Osteoblast (primary cell): ENCODE measurements at places on chromosomes 4 and X.

DNA sequence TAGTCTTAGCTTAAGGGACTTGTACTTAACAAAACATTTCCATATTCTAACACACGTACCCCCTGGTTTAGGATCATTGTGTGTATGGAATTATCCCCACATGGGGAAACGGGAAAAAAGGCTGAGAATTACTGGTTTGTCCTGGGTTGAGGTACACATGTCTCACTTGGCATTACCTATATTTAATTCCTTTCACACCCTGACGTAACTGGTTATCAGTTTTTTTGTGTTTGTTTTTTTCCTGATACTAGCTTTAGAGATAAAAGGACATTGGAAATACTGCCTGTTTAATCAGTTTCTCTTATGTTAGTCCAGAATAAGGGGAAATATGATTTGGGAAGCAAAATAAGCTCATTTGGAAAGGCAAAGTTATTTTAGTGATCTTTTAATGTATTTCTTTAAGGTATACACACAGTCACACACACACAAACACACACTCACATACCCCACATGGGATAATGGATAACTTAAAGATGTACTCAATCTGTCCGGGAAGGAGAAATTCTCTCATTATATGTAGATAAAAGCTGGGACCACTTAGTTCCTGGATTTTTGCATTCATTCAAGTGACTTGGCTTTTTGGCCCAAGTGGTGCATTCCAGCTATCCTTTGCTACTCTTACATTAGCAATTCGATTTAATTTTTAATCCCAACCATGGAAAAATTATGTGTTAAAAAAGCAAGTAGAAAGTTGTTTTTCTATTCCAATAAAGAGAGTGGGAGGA, 13.0 kb downstream of the SEPTIN11 start:
- DNase-seq: no peak

DNA sequence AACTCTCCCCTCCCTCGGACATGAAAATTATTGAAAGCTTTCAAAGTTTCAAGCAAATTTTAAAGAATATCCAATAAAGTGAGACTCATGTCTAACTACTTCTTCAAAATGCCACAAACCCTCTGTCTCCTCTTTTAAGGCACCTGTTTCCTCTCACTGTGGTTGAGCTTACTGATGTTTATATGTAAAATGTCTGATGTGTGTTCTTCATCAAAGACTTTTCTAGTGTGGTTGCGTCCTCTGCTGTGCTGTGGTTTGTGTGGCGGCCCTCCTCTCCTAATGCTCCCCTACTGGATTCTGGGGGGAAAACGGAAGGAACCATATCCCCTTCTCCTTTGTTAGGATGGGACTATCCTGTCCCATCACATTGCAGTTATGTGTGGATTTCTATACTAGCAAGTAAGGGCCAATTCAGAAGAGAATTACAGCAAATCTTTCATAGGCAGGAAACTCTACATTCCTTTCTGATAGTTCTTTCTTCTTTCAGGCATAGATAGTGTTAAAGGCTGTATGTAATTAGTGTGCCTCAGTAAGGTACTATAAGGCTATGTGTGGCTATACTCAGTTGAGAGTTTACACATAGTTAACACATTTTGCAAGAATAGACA, 221.0 kb upstream of the GPRIN3 start:
- DNase-seq: no peak

DNA sequence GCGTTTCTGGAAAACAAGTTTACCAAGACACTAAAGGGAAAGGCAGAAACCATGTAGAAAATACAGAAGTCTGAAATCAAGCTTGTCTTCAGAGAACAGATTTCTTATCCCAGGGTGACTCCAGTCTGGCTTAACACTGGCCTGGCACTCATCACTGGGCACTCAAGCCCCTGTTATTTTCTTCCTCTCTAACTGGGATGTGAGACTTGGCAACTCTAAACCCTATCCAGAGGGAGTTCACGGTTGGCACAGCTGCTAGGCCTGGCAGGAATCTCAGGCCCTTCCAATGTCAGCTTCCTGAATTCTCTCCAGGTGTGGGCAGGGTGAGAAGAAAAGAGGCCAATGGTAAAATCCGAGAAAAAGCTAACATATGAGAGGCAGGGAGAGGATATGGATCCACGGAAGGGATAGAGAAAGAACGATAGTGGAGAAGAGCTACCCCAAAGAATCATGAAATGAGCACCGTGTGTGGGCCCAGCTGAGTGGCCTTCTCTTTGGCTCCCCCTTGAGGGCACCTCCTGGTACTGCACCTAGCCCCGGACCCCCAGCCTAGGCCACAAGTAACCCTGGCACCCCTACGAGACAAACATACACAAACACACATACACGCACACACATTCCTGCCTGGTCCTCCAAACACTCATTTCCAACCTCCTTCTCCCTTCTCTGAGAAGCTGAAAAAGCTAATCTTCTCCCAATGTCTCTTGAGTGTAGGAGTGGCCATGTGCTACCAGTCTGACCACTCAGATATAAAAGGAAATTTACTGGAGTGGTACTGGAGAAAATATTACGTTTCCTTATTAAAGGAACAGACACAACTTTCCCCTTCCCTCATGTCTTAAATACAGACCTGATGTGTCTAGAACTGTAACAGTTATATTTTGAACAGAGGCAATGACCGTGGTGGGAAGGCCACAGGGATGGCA, 16.6 kb upstream of the PTCHD1 start:
- DNase-seq: no peak

DNA sequence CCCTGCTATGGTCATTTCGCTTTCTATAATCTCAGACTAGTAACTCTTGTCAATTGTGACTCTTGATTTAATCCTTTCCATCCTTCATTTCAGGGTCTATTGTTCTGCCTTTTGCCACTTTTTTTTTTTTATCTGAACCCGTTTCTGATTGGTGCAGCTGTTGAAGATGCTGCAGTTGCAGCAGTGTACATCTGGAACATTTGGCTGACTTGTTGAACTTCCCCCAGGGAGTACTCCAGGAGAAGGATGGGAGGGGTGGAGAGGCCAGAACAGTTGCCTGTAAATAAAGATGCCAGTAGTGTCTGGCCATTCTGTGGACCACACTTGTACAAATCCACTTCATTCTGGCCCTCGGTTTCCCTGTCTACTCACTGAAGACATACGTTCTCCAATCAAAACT, 1.0 kb upstream of the EDA start:
- no peak for DNase-seq

DNA sequence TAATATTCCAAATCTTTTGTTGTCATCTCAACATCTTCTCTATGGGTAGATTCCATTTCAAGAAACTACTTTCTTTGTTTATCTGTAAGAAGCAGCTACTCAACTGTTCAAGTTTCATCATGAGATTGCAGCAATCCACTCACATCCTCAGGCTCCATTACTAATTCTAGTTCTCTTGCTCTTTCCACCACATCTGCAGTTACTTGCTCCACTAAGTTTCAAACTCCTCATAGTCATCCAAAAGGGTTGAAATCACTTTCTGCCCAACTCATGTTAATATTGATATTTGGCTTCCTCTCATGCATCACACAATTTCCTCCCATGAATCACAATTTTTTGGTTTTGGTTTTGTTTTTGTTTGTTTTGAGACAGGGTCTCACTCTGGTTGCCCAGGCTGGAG, 35.7 kb downstream of the ADH5 start:
- no peak for DNase-seq

GRCh38 chrX:79146640-79147390, 2.3 kb downstream of the GPR174 start:
- no peak for DNase-seq

DNA sequence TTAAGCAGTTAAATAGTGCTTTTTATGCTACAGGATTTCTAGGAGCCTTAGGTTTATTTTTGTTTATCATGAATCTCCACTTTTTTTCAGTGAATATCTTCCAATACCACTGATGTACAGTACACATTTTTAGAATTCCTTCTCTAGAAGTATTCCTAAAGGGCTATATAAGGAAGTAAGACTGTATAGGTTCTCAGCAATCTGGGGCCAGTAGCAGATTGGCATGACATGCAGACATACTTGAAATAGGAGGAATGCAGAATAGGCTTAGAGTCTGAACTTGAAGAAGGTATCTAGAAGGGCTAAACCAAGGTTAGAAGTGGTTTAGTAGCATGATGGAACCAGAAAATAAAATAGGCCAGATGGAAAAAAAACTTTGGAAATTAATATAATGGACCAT, 29.8 kb downstream of the HEPH start:
- no peak for DNase-seq

DNA sequence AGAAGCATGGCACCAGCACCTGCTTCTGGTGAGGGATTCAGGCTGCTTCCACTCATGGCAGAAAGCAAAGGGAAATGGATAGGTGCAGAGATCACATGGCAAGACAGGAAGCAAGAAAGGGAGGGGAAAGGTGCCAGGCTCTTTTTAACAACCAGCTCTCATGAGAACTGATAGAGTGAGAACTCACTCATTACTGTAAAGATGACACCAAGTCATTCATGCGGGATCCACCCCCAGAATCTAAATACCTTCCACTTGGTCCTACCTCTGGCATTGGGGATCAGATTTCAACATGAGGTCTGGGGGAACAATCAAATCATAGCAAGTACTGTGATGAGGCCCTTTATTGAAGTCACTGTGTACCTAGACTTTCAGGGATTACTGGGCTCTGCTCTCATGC, 72.0 kb upstream of the PRDM5 start:
- DNase-seq: no peak

- DNase-seq: no peak
Measured at GRCh38 chr4:66052426-66052825, 382.1 kb upstream of the EPHA5 start.

DNA sequence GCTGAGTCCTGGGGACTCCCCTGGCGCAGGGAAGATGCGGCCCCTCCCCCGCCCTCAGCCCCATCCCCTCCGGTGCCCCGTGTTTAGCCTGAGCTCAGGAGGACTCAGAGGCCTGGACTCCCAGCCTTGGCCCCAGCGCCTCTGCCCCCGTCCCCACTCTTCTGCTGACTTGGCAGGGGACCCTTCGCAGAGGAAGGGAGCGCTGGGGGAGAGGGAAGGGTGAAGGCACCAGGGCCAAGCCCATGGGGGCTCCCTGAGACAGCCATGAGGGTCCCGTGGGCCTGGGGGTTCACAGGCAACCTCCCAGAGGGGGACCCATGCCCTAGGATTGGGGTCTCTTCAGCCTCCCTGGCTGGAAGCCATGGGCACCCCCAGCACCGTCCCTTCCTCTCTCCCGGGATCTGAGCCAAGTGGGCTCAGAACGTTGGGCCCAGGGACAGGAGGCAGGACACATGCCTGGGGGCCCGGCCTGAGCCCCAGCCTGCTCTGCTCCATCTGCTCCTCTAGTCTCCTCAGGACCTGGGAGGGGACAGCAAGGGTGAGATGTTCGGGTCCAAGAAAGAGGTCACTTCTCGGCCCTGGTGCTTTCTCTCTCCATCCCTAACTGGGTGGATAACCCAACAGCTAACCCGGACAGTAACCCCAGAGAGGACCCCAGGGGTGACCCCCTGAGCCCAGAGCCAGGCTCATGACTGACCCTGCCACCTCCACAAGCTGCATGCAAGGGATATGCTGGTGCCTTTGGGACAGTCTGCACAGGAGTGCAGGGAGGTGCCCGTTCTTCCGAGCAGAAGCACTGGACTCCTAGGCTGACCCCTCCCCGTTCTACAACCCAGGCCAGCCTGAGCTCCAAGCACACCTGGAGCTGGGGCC, 1.5 kb upstream of the CPLX1 start:
- DNase-seq: peak; percentile 93

GRCh38 chr4:3855646-3856045, 89.5 kb downstream of the ADRA2C start:
- peak; percentile 69 for DNase-seq

DNA sequence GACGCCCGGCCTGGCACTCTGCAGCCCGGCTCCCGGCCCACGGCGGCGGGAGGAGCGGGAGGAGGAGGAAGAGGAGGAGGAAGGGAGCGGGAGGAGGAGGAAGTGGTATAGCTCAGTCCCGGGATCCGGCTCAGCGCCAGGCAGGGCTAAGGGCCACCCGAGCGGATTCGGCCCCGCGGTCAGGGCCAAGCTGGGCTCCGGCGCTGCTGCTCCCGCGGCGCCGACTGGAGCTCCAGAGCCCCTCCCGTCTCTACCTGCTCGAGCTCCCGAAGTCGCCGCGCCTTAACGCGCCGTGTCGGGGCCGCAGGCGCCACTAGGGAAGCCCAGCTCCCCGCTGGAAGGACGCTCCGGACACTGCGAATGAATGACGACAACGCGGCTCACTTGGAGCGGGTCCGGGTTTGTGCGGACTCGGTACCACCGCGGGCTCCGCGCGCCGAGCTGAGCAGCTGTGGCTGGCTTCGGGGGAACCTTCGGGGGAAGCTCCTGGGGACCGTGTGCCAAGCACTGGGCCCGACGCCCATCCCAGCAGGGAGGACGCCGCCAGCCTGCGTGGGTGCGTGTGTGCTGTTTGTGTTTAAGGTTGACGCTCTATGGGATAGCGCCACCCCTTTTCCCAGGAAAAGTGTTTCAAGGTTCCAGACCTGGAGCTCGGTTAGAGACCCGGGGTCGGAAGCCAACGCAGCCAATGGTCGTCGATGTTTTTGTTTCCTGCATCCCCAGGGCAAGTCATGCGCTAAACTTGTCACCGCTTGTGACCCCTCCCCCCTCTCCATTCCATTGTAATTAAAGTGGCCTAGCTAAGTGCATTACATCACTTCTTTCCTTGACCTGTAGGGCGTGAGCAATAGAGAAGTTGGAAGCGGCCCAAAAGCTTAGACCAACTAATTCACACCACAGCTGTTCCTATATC, at the start of gene TBC1D9:
TBC1D9 (minus strand) TSS at position 67 of the 913 bp plus-strand sequence. CDS start 340 bp downstream, outside the sequence.
- peak; percentile 86 for DNase-seq
